ENCODE measurements at places on chromosomes 6 and 20.

GRCh38 chr6:104829183-104829958 lies 30.3 kb downstream of the HACE1 start:
- no peak for DNase-seq

GRCh38 chr6:84220809-84221409 lies 6.5 kb downstream of the CEP162 start:
- DNase-seq, result peak; percentile 27

GRCh38 chr6:143726015-143726647 lies 48.4 kb downstream of the PHACTR2 start:
- DNase-seq, result no peak

DNA sequence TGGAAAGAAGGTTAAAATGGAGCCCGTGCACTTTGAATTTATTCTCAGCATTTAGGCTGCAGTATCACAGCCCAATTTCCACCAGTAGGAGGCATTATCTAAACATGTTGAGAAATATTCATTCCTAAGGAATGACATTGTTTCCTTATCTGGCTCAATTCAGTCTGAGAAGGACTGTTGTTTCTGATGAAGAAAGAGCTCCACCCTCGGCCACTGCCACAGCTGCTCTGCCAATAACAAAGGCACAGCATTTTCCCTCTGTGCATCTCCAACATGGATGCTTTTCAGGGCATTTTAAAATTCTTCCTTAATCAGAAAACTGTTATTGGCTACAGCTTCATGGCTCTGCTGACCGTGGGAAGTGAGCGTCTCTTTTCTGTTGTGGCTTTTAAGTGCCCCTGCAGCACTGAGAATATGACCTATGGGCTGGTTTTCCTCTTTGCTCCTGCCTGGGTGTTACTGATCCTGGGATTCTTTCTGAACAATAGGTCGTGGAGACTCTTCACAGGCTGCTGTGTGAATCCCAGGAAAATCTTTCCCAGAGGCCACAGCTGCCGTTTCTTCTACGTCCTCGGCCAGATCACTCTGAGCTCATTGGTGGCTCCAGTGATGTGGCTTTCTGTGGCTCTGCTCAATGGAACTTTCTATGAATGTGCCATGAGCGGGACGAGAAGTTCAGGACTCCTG lies at the start of gene CALHM5:
CALHM5 (plus strand) TSS at position 216 of the 687 bp plus-strand sequence; CDS start at position 274, 58 bp downstream.
- DNase-seq, result peak; percentile 89

DNA sequence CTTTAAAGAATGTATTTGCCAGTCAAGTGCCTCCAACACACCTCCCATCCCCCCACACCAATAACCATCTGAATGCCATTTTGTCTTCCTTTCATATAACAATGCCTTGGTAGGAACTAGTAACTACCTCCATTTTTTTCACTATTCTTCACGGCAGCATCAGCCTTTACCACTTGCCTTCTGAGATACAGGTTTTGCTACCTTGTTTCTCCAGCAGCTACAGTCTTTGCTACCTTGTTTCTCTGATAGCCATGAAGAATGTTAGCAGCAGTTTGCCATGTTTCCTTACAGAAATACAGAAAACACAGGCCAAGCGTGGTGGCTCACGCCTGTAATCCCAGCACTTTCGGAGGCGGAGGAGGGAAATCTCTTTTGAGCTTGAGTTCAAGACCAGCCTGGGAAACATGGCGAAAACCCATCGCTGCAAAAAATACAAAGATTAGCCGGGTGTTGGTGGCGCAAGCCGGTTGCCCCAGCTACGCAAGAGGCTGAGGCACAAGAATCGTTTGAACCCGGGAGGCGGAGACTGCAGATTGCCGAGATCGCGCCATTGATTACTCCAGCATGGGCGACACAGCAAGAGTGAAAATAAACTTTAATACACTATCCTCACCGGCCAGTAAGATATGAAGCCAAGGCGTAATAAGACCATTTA lies 100.9 kb downstream of the HFE start:
- DNase-seq, result peak; percentile 60

DNA sequence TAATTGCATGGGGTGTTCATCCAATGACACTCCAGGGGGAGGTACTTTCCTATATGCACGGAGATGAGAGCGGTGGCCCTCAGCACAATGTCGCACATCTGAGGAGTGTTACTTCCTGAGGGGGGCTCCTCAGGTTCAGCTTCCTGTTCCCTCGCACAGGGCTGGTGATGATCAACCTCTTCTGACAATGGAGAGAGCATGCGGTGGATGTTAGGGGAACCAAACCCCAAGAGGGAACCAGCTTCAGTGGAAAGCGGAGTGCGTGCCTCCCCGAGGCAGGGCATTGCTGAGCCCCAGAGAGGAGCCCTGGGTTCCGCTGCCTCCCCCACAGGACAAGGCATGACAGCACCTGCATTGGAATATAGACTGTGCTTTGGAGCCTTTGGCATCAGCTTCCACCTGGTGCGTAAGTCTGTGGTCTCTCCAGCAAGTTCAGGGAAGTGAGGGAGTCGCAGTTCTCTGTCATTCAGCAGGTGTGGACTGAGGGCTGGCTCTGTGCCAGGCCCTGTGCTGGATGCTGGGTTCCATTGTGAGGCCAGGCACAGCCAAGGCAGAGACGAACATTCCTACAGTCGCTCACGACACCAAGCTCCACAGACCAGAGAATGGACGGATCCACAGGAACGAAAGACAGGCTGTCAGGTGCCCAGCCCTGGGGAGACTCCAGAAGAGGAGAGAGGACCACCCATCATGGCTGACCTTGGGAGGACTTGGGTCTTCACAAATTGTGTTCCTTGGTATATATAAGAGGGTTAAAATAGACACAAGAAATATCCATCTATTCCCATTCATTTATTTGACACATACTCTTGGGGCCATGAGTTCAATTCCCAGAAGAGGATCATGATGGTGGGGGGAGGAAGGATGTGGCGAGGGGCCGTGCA lies 3.9 kb upstream of the ZNF831 start:
- DNase-seq, result no peak

DNA sequence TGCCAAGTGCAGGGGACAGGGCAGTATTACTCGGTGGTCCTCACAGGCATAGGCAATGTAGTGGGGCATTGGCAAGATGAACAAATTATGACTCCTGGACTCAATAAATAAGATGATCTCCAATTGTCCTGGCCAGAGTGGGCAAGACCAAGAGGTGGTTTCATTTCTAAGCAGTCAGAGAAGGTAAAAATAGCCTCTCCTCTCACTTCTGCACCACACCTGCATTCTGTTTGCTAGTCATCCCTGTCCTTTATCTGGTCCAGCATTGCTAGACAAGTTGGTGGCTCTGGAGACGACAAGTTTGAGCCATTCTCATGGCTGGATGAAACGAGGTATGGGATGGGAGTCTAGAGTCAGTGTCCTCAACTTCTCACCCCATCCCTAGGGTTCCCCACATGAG lies 83.0 kb downstream of the BANF2 start:
- DNase-seq, result no peak

- peak; percentile 48 for DNase-seq
Measured at GRCh38 chr20:19492687-19493336, 265.2 kb upstream of the RIN2 start.

GRCh38 chr6:75201901-75202672 lies 3.8 kb downstream of the COL12A1 start:
- no peak for DNase-seq

DNA sequence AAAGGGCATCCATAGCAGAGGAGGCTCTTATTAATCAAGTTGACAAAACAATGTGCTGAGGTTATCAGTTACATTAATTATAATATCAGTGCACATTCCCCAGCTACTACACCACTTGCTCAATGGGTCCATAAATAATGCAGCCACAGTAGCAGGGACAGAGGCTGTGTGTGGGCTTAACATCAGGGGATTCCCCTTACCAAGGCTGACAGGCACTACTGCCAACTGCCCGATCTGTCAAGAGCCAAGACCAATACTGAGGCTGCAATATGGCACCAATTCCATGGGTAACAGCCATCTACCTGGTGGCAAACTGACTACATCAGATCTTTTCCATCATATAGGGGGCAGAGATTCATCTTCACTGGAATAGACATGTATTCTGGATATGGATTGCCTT lies 22.0 kb downstream of the CD164 start:
- DNase-seq, result no peak

DNA sequence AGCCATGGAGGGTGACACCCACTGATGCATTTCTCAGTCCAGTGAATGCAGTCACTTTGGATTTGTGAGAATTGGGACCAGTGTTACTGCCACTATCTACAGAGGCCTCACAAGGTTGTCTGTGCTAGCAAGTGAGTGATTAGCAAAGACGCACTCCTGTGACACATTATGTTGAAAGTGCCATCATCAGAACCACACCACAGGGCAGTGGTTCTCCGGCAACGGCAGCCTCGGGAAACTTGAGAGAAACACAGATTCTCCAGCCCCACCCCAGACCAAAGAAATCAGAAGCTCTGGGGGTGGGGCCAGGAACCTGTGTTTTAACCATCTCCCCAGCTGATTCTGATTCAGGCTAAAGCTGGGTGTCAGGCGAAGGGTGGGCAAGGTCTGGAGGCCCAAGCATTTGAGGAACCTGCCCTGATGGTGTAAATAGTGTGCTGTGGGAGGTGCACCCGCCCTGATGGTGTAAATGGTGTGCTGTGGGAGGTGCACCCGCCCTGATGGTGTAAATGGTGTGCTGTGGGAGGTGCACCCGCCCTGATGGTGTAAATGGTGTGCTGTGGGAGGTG lies 39.9 kb downstream of the TMEM242 start:
- DNase-seq, result no peak

GRCh38 chr20:58268936-58269619 lies 40.4 kb upstream of the RAB22A start:
- DNase-seq, result peak; percentile 75

DNA sequence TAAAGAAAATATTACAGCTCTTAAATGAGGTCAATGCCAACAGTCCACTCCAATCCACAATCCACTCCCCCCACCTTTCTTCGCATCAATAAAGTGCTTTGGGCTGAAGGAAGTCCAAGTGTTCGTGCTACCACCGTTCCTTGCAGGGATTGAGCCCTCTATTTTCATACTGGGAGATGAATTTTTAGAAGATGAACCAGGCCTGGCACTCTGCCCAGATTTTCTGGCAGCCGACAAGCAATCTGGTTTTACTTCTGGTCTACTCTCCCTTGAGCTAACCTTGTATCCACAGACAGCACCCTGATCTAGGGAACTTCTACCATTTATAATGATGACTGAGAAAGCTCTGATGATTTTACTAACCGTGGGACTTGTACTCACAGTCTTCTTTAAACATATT lies 72.3 kb downstream of the BTBD9 start:
- DNase-seq, result peak; percentile 73

DNA sequence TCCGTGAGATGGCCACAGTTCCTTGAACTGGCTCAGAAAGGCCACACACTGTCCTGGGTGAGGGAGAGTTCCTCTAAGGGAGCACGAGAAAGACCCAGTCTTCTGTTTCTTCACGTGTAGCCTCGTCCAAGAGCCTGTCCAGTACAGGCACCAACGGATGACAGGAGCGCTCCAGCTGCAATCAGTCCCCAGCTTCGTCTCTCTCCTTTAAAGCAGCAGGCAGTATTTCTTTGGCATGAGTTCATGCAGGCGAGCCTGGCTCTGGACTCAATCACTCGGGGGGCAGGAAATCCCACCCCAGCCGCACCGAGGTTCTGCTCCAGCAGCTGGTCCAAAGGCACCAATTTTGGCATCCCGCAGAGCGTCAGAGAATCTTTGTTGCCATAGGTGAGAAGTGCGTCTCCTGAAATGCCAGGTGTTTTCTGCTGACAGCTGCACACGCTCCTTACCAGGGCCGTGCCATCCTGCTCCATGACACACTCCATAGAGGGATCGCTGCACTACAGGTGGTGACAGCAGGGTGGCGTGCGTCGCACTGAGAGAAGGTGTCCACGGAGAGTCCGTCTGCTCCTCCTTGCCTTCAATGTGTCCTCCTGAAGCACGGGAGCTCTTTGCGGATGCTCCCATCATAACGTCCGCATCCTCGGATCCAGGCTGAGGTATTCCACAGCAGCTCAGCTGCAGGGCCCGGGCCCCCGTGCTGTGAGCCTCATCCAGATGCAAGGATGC lies 59.6 kb upstream of the AFDN start:
- no peak for DNase-seq

- DNase-seq, result no peak
Measured at GRCh38 chr6:20207088-20207418, 5.2 kb downstream of the MBOAT1 start.

GRCh38 chr6:23601811-23602345 lies 524.1 kb upstream of the NRSN1 start:
- no peak for DNase-seq

DNA sequence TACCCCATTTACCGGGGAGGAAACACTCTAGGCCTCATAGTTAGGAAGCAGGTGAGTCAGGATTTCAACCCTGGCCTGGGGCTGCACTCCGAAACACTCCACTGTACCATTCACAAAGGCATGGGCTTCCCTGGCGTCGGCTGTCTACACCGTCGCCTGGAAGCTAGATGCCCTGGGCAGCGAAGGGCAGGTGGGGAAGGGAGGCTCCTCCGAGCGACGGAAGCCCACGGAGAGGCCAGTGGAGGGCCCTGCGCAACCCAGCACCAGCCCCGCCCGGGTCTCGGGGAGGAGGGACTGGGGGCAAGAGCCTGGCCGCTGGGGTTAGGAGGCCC lies 16.1 kb downstream of the SDCBP2 start:
- no peak for DNase-seq

- no peak for DNase-seq
Measured at GRCh38 chr6:138597336-138597735, 98.0 kb upstream of the NHSL1 start.

GRCh38 chr6:34132486-34133185 lies 13.3 kb downstream of the GRM4 start:
- DNase-seq, result peak; percentile 38
